Activated naive CD4-positive, alpha-beta T cell treated with anti-CD3 and anti-CD28 coated beads, Interleukin-2, amount 50 U/mL, for 16 hours (primary cell): ENCODE measurements at places on chromosomes 1 and 21.

DNA sequence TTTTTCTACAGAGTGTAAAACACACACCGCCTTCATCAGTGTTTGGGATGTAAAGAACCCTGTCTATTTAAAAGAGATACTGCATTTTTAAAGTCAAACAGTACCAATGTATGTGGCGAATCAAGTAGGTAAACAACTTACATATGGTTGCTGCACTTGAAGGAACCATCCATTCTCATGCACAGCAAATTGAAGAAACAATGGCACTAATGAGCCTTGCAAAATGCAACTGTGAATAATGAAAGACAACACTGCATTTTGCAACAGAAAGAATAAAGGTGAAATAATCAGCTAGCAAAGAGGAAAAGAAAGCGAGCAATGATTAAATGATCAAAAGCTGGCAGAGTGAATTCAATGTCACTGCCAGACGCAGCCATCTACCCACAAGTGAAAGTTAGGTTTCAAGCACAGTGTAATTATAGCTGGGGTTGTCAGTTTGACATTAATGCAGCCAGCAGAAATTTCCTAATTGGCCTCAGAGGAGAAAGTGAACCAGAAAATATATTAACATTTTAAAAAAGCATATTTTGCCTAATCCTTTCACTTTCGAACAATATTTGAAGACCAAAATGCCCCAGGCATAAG lies 10.9 kb upstream of the BARHL2 start:
- no peak for DNase-seq

DNA sequence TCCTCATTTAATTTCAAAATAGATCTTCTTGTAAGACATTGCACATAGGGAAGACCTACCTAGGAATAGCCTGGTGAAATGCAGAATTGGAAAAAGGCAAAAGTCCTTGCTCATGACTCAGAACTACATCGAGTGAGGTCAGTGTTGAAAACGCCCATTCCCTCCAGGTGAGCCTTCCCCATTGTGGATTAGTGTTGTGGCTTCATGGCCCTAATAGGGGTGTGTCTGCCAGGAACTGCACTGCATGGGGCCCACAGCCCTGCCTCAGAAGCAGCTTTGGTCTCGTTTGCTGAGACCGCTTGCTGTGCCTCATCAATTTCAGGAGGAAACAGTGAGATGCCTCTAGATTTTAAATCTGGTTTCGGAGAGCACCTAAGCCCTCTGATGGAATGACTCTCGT lies 17.0 kb downstream of the TFF3 start:
- no peak for DNase-seq

- no peak for DNase-seq
These were observed 24.8 kb upstream of the ELOA start for GRCh38 chr1:23718482-23718881.

DNA sequence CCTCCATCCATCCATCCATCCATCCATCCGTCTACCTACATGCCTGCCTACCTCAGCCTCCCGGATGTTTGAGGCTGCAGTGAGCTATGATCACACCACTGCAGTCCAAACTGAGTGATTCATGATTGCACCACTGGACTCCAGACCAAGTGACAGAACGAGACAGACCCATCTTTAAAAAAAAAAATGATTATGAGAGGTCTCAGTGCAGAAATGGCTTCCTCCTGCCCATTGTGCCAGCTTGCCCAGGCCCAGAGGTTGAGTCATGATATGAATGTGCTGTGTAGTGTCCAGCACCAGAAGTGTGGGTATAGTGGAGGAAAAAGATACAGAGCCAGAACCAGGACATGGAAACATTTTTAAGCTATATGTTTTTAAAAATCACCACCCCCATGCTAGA lies 149.9 kb downstream of the KIF26B start:
- DNase-seq: no peak

GRCh38 chr1:235075777-235076308 lies 52.8 kb downstream of the TOMM20 start:
- DNase-seq: no peak

GRCh38 chr1:46246548-46247435 lies 771 bp upstream of the RAD54L start:
- peak; percentile 69 for DNase-seq

GRCh38 chr1:116988908-116989307 lies 12.7 kb upstream of the CD101 start:
- DNase-seq: no peak

- no peak for DNase-seq
These were observed 75.5 kb downstream of the ASTN1 start for GRCh38 chr1:177088966-177089365.

- DNase-seq: no peak
These were observed 11.5 kb upstream of the MYOC start for GRCh38 chr1:171663854-171664575.

- no peak for DNase-seq
These were observed 141.2 kb downstream of the SLC44A5 start for GRCh38 chr1:75469586-75470173.

DNA sequence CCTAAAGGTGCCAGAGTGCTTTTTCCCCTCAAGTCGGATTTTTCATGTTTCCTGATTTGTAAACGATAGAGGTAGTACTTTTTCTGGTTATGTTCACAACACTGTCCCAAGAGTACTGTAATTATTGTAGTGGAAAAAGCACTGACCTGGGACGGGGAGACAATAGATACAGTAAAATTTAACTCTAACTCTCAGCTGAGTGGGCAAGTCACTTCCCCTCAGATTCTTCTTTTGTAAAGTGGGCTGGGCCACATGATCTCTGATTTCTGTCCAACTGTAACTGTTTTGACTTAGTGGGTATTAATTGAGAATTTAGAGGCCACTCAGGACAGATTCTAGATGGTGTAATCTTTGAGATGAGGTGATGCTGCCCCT lies 19.1 kb downstream of the MARCKSL1 start:
- DNase-seq: no peak

- no peak for DNase-seq
These were observed 17.4 kb downstream of the ZZZ3 start for GRCh38 chr1:77664939-77665516.

DNA sequence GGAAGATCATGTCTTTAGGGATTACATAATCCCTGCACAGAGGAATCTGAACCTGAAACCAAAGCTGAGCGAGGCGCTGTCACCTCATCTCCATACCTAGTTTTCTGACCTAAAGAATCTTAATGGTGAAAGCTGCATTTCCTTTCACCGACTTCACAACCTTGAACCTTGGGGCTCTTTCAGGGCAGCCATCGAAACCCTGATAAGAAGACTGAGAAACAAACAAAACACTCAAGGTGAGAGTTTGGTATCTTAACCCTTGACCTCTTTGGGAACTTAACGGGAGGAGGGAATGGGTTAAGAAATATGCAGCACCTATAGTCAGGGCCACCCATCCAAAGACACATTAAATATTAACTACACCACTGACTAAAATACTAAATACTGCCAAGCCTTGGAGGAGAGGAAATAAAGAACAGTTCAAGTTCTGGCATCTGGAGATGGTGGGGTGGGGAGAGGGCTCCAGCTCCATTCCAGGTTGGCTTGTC lies 2.0 kb downstream of the C1orf116 start:
- no peak for DNase-seq

DNA sequence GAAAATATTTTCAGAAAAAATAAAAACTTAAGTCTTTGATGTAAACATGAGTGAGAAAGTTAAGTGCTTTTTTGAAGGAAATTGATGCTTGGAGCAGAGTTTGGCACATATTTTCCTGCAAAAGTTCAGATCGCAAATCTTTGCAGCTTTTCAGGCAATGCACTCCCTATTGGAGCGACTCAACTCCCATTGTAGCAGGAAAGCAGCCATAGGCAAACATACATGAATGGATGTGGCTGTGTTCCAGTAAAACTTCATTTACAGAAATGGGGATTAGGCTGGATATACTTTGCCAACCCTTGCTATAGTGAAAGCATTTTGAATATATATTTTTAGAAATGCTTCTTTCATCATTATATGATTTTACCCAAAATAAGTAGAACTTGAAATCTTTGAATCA lies 8.1 kb downstream of the AGL start:
- no peak for DNase-seq

DNA sequence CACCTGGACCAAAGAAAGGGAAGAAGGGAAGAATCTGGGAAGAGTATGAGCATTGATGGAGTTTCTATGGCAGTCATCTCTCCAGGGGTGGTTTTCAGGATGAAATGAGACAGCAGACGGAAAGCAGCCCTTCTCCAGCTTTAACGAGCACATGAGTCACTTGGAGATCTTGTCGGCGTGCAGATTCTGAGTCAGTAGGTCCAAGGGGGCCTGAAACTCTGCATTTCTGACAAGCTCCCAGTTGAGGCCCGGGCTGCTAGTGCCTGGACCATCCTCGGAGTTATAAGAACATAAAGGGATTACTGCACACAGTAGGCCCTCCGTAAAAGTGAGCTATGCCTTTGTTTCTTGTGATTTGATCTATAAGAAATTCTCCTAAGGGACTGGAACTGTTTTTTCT lies 17.6 kb downstream of the HSPG2 start:
- DNase-seq: no peak

- no peak for DNase-seq
These were observed 30.0 kb upstream of the OPRD1 start for GRCh38 chr1:28782011-28782410.

GRCh38 chr1:67632811-67633655 lies 52.0 kb upstream of the GADD45A start:
- no peak for DNase-seq

- no peak for DNase-seq
These were observed 239.6 kb upstream of the BEND5 start for GRCh38 chr1:49016030-49016977.

DNA sequence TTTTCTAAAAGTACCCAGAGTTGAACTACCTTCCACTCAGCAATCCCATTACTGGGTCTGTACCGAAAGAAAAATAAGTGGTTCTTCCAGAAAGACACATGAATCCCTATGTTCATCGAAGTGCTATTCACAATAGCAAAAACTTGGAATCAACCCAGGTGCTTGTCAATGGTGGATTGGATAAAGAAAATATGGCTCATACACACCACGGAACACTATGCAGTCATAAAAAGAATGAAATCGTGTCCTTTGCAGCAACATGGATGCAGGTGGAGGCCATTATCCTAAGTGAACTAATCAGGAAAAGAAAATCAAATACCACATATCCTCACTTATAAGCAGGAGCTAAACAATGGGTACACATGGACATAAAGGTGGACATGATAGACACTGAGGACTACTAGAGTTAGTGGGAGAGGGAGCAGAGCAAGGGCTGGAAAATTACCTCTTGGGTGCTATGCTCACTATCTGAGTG lies 32.9 kb upstream of the JUN start:
- no peak for DNase-seq

- peak; percentile 76 for DNase-seq
These were observed 79.8 kb downstream of the ST6GALNAC3 start for GRCh38 chr1:76154206-76154956.

DNA sequence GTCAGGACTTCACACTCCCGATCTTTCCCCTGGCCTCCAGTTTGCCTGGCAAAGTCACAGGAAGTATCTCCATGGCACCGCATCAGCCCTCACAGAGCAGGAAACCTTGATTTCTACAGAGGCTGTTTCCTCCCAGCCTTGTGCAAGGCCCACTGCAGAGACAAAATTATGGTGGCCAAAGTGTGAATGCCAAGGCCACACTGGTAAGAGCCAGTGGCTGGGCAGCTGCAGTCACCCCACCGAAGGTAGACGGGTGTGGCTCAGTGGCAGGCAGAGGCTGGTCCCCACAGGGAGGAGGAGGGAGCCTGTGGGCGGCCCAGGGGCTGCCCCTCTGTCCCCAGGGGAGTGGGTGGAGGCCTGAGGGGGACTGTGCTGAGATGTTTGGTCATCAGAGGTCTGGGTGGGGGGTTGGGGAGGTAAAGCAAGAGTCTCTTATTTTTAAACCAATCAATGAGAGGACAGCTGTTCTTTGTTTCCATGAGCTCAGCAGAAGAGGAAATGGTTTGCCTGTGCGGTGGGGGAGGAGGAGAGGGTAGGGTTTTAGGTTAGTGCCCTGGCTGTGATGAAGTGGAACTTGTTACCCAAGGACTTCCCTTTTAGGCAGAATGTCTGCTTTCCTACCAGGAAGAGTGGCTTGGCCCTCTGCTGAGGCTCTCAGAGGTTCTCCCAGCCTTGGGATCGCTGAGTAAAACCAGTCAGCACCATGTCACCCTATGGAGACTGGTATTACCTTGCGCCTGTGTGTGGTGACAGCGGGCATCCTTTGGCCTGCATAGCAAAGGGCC lies 18.0 kb upstream of the BTG2 start:
- DNase-seq: peak; percentile 58

- no peak for DNase-seq
These were observed 30.0 kb downstream of the ZC3H11B start for GRCh38 chr1:219582865-219583264.

DNA sequence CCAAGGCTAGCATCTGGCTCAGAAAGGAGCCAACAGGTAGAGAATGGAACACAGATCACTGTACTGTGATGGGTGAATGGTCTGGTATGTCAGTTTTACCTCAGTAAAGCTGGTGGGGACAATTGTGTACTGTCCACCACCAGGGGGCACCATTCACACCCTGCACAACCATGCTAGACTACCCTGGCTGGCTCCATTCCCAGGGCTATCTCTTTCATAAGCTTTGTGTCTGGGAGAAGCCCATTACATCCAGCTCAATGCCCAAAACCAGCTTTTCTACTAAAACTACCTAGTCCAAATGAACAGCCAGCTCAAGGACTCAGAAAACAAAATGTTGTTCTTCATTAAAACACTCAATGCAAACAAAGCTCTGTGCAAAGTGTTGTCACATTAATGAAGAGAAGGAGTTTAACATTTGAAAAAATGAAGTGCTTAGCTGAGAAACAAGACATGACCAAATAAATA lies 62.0 kb upstream of the RASAL2 start:
- no peak for DNase-seq

- no peak for DNase-seq
These were observed 71.0 kb downstream of the POU2F1 start for GRCh38 chr1:167291539-167292185.

DNA sequence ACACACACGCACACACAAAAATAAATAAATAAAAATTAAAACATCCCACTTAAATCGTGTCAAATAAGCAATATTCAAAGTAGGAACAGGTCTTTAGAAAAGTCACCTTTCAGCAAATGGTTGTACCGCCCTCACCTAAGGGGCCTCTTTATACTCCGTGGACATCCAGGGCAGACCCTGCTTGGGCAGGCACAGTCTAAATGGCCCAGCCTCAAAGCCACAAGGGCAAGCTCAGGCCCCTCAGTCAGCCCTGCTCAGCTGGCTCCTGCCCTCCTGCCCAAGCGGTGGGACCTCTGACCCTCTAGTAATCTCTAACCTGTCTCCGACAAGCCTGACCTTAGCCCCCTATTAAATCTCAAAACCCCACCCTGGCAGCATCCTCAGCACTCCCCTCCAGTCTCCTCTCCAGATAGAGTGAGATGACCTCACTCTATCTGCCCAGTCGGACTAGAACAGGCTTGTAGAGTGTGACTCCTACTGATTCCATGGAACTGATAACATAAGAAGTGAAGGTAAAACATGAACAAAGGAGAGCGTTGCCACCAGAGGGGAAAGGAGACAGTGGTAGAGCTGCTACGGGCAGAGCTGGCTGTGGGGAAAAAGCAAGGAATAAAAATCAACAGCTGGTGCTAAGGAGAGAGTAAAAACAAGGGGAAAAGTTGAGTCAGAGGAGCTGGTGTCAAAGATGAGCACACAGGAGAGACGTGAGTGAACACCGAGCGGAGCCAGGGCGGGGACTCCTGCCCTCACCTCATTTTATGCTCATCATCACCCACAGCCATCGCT lies 36.0 kb downstream of the SIPA1L2 start:
- no peak for DNase-seq
